ENCODE measurements at places on chromosomes 6 and 20.

DNA sequence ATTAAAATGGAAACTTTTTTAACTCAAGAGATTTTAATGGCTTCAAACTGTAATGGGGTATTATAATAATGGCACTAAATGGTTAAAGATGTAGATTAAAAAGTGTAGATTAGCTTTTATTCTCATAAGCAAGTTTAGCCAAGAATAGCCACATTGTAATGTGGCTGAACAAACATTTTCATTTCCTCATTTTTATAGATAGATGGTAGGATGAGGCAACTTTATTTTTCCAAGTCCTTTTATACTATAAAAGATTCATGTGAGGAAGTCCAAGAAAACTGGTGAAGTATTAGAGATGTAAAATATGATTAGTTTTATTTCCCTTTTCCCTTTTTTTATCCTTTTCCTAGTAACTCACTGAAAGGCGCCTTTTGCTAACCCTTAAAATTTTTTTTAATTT, 88.8 kb downstream of the ATRN start:
- DNase-seq: no peak

- peak; percentile 59 for DNase-seq
These were observed 32.8 kb downstream of the GFOD1 start for GRCh38 chr6:13454286-13455221.

GRCh38 chr6:111980143-111980542, 73.8 kb upstream of the CCN6 start:
- no peak for DNase-seq

DNA sequence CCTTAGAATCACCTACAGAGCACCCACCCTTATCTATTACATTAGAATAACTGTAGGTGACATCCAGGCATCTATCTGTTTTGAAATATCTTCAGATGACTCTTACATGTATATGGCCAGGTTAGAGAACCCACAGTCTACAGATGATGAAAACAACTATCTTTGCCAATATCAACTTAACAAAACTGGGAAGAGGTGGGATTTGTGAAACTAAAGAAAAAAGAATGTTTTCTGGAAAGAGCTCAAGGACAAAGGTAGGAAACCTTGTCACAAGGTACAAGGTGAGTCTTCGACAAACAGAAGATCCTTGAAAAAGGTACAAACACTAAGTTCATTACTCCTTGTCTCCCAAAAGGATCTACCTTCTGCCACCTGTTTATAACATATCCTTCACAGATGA, 47.0 kb upstream of the DST start:
- DNase-seq: no peak

GRCh38 chr6:169026175-169026574, 227.5 kb downstream of the THBS2 start:
- no peak for DNase-seq

DNA sequence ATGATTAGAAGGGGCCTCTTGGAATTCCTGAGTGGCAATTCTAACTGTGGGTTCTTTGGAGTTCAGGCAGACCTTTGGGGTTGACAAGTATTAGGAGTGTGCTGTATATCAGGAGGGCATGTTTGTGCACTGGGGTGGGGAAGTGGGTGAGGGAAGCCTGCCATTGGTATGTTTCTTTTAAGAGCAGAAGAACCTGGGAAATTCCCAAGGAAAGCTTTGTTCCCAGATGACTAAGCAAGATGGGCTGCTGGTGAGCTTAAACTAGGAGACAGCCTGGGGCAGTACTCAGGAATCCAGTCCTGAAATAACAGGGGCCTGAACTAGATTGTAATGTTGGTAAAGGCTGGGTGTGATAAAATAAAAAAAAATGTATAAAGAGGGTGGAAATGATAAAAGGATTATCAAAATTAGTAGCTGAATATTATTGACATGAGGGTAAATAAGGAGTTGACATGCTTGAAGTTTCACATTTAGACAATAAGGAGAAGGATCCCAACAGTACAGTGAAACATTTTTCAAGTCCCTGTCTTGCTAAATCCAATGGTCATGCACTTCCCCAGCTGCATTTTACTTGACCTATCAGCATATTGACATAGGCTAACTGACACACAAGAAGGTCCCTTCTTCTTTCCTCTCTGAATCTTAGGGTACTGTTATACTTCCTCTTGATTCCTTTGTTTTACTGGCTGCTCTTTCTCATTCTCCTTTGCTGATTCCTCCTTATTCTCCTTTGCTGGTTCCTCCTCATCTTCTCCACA, 18.4 kb upstream of the IFNGR1 start:
- peak; percentile 82 for DNase-seq

DNA sequence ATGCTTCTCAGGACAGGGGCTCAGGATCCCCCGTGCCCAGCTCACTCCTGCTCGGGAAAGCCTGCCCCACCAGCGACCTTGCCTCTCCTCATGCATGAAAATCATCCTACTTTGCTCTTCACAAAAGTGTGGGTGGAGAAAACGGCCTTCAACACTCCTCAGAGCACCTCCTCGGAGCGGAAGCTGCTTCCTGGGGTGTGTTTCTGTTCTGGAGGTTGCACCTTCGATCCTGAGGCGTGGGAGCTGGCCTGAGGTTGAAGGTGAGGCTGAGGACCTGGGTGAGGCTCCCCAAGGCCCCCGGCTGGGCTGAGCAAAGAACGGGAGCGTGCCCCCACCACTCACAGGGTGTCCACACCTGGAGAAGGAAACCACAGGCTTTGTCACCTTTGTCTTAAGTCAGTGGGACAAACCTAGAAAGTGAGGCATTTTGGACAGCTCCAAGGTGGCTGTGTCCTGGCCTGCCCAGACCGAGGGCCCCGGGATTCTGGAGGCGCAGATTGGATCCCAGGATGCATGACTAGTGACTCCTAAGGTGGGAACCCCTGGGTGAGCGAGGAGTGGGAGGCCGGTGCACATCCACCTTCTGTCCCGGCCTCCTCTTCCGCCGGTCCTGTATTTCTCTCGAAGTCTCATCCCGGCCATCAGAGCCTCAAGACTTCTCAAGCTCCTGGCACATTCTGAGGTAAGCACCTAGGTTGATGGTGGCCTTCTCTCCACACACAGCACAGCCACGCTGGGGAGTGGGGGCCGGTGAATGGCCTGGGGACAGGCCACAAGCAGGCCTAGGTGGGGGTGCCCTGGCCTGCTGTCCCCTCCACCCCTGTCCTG, 104.7 kb downstream of the TMEM242 start:
- no peak for DNase-seq

DNA sequence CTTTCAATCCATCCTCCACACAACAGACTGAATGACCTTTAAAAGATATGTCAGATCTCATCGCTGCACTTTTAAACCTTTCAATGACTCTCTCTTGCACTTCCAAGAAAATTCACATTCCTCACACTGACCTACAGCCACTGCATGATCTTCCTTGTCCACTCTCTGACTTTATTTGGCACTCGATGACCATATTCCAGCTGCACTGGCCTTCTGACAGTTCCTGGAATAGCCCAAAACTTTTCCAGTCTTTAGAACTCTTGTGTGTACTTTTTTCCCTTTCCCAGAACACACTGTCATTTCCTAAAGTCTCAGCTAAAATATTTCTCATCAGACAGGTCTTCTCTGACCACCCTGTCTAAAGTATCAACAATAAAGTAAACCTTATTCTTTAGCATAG, 174.6 kb downstream of the ADGRG6 start:
- no peak for DNase-seq

GRCh38 chr20:59207742-59208357, 44.2 kb downstream of the ZNF831 start:
- DNase-seq: no peak

DNA sequence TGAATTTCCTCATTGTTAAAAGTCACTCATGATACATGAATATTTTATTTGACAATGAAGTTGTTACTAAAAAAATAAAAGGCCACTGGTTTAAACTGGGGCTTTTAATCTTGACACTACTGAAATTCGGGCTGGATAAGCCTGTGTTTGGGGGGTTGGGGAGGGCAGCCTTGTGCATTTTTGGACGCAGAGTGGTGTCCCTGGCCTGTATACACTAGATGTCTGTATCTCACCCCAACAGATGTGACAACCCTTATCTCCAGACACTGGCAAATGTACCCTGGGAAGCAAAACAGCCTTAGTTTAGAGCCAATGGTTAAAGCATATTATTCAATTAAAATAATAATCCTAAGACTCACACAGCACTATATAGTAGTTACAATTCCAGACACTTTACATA, 24.8 kb downstream of the MAN1A1 start:
- DNase-seq: no peak

- DNase-seq: no peak
These were observed 10.7 kb downstream of the HLA-DRB1 start for GRCh38 chr6:32578962-32579361.

DNA sequence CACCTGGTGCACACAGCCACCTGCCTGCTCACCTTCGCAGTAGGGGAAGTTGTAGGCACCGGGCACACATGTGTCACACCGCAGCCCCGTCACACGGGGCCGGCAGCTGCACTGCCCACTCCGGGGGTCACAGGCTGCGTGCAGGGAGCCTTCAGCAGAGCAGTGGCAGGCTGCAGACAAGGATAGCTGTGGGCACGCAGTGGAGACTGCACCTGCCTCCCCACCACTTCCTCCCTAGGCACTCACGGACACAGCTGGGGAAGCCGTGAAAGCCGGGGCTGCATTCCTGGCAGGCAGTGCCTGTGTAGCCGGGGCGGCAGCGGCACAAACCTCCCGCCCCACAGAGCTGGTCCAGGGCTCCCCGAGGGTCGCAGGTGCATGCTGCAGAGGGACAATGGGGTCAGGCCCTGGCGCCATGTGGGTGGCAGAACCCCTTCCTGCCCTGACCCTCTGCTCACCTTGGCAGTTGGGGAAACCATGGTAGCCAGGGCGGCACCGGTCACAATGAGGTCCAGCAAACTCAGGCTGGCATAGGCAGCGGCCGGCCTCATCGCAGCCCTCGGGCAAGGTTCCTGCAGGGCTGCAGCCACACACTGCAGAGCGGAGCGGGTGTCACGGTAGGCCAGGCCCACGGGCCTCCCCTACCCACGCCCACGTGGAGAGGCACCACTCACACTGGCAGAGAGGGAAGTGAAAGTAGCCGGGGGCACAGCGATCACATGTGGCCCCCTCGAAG, 29.4 kb downstream of the LAMA5 start:
- no peak for DNase-seq

- DNase-seq: no peak
These were observed 98.4 kb upstream of the ADTRP start for GRCh38 chr6:11876934-11877433.

- no peak for DNase-seq
These were observed 92.8 kb upstream of the BTN3A2 start for GRCh38 chr6:26272171-26272637.

Measured in retinal pigment epithelial cell (primary cell).